ENCODE measurements at places on chromosomes 4 and X.
A peak's percentile ranks its signal among the peaks of the same experiment; 100 is the strongest.

GRCh38 chr4:88957570-88957969, 99.4 kb downstream of the FAM13A start:
- DNase-seq, result no peak

- DNase-seq, result no peak
Observed at GRCh38 chr4:109798866-109799265, 2.9 kb downstream of the CFI start.

GRCh38 chr4:30973993-30974392, 253.8 kb downstream of the PCDH7 start:
- DNase-seq, result no peak

GRCh38 chr4:130530505-130530904, 1434.6 kb downstream of the C4orf33 start:
- no peak for DNase-seq

DNA sequence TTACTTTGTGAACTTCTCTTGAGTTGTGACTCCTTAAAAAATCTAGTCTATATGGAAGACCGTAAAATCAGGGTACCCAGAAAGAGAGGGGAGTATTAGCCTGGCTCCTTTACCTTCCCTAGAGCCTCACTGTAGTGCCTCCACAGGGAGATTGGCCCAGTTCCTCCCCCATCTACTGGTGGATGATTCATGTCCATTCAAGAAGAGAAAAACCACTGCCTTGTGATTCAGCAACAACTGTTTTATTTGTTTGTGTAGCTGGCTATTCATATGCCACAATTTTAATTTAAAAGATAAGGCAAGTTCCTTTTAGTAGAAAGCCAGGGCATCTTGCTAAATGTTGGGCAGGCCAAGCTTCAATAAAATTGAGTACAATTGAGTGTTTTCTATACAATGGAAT, 221.8 kb upstream of the KCNIP4 start:
- DNase-seq, result no peak

DNA sequence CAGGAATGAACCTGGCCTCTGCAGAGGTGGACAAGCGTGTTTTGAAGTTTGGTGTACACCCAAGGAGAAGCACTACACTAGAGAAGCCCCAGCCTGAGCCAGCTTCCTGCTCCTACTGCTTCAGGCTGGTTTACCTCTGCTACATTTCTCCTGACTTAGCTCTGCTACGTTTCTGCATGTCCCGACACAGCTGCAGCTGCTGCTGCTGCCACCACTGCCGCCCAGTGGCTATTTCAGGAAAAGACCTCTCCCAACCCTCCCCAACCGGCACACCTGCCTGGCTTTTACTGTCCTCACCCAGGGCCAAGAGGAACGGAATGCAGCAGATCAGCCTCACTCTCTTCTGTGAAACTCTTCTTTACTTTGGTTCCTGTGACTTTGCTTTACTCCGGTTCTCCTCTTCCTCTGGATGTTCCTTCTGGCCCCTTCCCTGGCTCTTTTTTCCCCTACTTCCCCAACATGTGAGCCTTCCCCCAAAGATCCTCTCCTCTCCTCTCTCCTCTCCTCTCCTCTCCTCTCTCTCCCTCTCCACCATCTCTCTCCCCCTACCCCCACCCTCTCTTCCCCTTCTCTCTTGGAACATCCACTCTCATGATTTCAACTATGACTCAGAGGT, 3.1 kb upstream of the P2RY4 start:
- peak; percentile 9 for DNase-seq

DNA sequence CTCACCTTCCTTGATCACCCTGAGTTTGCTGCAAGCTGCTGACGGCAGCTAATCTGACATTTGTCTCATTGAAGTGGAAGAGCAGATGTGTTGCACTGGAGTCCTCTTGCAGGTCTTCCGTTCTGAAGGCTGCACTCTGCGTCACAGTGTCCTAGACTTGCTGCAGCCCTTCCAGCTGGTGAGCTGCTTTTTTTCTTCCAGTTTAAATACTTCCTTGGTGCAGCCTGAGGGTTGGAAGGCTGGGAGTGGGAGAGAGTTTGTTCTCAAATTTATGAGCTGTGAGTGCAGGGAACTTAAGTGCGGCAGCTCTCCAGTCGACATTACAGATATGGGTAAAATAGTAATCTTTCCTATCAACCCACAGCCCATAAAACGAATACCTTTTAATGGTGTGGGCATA, 303.6 kb upstream of the FAT1 start:
- no peak for DNase-seq

GRCh38 chr4:14132301-14132700, 504.8 kb upstream of the BOD1L1 start:
- no peak for DNase-seq

- DNase-seq, result peak; percentile 16
Observed at GRCh38 chr4:98260047-98260578, 1.1 kb upstream of the RAP1GDS1 start.

- peak; percentile 40 for DNase-seq
Observed at GRCh38 chr4:153154007-153154975, 50.0 kb upstream of the TRIM2 start.
